ENCODE measurements at places on chromosomes 7 and 10.

DNA sequence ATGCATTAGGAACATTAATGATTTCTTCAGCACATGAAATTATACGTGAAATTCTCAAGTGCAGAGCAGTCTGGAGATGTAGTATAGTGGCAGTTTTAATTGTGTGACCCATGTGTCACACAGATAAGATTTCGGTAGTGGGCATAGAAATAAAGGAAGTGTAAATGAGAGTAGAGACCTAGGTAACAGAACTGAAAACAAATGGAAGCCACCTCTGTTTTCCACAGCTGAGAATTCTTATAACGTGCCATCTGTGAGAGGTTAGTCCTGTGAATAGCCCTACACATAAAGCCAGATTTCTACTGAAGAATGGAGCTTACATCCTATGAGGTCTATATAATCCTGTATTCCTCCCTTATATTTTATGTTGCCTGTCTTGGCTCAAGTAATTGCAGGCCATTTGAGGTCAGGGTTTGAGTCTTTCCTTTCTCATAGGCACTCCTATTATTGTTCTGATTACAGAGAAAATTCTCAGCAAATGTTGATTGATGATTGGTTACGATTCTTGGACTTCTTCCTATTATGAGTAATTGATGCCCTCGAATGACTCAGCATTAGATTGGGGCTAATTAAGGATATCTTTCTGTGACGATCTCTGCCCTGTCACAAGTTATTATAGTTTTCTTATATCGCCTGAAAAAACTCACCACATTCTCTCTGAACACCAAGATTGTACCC lies 258.2 kb downstream of the KIF20B start:
- DNase-seq: no peak

DNA sequence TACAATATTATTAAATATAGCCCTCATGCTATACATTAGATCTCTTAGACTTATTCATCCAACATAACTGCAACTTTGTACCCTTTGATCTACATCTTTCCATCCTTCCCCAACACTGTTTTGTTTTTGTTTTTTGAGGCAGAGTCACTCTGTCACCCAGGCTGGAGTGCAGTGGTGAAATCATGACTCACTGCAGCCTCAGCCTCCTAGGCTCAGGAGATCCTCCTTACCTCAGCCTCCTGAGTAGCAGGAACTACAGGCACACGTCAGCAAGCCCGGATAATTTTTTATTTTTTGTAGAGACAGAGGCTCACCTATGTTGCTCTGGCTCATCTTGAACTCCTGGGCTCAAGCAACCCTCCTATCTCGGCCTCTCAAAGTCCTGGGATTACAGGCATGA lies 53.3 kb downstream of the NT5C2 start:
- no peak for DNase-seq

DNA sequence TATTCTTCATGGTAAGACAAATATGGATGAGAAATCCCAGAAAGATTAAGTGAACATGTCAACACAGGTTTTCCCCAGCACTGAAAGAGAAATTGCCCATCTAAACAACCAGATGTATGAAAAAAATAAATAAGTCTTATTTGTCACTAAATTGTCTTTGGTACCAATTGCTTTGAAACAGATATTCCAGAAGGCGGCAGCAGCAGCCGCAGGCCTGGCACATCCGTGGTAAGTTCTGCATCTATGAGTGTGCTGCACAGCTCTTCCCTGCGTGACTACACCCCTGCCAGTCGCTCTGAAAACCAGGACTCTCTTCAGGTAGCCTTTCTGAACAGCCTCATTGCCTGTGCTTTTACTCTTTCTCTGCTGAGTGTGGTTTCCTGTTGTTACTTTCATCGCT lies 49.7 kb upstream of the GATAD1 start:
- no peak for DNase-seq

DNA sequence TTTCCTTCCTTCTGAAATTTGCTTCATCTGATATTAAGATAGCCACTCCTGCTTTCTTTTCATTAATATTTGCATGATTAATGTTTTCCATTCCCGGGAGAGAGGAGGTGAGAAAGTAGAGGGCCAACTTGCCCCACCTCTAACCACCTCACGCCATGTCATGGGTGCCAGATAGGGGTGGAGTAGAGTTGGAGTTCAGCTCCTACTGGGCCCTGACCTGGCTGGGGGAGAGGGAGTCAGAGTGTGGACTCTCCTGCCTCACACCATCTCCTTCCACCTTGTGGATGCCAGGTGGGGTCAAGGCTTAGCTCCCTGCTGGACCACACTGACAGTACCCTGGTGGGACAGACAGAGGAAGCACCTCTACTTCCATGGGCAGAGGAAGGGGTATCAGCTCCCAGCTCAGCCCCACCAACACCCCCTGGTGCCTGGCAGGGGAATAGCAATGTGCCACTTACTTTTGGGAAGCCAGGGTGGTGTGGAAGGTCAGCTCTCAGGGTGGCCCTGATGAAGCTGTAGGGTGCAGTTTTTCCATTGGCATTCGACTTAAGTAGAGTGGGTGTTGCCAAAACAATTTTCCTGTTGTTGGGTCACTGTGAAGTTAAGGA lies 28.0 kb downstream of the CHST12 start:
- DNase-seq: peak; percentile 32

DNA sequence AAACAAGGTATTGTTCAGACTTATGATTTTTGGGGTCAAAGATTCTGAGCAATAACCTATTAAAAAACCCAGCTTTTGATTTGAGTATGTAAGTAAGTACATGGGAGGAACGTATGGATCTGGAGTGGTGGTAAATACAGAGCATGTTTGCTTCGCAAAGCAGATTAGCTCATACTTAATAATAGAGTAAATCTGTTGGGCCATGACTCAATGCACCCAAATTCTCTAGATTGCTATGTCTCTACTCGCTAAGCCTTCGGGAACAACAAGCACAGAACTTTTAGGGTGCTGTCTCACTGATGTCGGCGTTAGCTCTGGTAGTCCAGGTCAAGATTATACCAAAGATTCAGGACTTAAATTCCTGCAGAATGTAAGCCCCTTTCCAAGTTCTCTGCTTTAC lies 807 bp upstream of the MINPP1 start:
- DNase-seq: no peak

DNA sequence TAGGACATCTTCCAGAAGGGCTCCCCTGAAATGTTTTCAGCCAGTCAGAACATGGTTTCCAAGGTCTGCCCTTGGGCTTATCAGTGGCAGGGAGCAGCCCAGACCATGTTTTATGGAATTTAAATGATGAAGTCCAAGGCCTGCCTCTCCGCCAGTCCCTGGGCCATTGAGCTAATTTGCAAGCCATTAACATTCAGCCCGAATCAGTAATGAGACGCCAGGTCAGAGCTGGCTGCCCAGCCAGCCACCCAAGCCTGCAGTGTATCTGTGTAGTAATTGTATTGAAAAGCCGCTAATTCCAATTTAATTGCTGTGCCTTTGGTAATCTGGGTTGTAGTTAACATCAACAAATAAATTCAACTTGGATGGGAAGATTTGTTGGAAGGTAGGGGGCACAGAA lies 131.4 kb downstream of the PAXIP1 start:
- no peak for DNase-seq

- DNase-seq: no peak
These were observed 25.5 kb upstream of the SLIT1 start for GRCh38 chr10:97211229-97211628.

GRCh38 chr10:119893074-119893473 lies 544 bp downstream of the SEC23IP start:
- DNase-seq: no peak

All from activated CD4-positive, alpha-beta T cell treated with anti-CD3 and anti-CD28 coated beads for 24 hours (primary cell).